GM23248 (cell line): ENCODE measurements at places on chromosomes 13 and 19. TPM values are rescaled to one million over a fixed set of nuclear protein-coding genes. Genes with fewer than 3 reads are reported as not detected.

DNA sequence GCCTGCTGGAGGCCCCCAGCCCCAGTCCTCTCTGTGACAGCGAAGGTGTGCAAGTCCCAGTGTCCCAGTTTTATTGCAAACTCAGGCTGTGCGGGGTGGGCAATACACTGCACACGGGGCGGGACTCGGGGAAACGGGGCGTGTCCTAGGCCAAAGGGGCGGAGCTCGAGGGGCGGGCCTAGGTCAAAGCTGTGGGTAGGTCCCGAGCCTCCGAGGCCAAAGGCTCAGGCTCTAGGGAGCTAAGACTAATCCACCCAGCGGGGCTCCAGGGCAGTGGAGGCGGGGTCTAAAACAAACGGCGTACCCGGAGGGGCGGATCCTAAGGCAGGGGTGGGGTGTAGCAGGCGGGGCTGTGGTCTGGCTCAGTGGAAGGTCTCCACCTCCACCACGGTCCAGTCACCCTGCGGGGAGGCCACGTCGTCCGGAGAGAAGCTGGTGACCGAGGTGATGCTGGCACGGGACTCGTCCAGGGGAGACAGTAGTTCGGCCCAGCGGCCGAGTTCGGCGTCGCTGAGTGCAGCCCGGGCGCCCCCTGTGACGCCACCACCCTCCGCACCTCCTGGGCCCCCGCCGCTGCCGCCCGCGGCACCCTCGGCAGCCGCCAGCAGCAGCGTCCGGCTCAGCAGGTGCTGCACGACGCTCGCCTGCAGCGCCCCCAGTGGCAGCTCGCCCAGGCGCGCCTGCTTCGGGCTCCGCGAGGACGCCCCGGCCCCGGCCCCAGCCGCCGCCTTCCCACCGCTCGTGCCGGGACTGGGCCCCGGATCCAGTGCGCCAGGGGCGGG lies 5.3 kb downstream of the PRR36 start:
- H3K27ac ChIP-seq = no peak overlapping the region
- no peaks in the 10 kb centered on the region; the same call in 1 of the 2 replicates for H3K4me1 ChIP-seq
- peaks cover 9% of the 10 kb centered on the region for H3K27me3 ChIP-seq
- DNase-seq = peak; percentile 72
- no peaks in the 10 kb centered on the region for H3K36me3 ChIP-seq
- H3K4me3 ChIP-seq = peak overlapping the region; percentile 43

DNA sequence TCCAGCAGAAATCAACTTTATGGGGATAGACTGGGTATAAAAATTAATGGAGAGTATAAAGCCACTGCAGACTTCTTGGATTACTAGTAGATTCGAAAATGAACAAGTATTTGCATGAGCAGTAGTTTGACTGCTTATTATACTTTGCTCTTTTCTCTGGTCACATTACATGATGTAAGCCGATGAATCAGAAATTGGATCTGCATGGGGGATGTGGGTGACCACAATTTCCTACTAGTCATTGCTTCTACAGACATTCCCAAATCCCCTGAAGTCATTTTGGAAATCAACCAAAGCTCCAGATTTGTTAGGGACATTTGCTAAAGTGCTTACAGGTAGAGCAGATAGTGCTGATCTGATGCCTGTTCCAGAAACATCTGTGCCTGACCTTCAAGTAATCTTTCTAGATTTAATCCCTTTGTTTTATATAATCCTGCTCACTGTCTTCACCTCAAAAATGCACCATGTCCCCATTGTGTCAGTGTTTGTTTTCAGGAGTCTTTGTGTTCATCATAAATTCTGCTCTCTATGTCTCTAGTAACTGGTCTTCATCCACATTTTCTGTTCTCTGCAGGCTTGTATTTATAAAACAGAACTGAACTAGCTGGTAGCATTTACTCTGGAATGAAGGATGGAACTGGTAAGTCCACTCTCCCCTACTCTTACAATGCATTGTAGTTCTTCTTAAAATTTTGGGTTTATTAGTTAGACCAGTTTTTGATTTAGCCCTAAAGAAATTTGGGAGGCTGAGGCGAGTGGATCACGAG lies 201.5 kb upstream of the CSNK1A1L start:
- H3K4me1 ChIP-seq = peaks cover 13% of the 10 kb centered on the region
- H3K4me3 ChIP-seq = peak overlapping the region; percentile 33; the same call in 1 of the 2 replicates
- no peaks in the 10 kb centered on the region for H3K27me3 ChIP-seq
- peak; percentile 93 for DNase-seq

DNA sequence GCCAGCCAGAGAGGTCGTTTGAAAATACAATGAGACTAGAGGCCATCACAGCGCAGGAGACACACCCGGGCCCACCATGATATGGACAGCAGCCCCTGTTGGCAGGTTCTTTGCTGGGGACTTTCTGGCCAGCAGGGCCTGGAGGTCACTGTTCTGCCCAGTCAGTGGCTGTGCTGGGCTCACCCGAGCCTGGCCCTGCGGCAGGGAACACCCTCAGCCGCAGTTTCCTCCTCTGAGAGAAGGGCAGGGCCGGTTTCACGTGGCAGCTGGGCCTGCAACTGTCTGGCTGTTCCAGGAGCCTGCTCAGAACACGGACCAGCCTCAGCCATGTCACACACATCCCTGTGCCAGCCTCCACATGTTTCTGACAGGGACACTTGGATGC lies 39.4 kb downstream of the ADPRHL1 start:
- H3K36me3 ChIP-seq = no peaks in the 10 kb centered on the region
- H3K27me3 ChIP-seq = no peaks in the 10 kb centered on the region
- H3K4me3 ChIP-seq = no peak overlapping the region
- no peak overlapping the region; the same call in 1 of the 2 replicates for H3K27ac ChIP-seq

- H3K27me3 ChIP-seq = no peaks in the 10 kb centered on the region; the same call in 1 of the 2 replicates
- no peak overlapping the region for H3K27ac ChIP-seq
- no peaks in the 10 kb centered on the region for H3K36me3 ChIP-seq
- H3K4me3 ChIP-seq = peak overlapping the region; percentile 81
- no peaks in the 10 kb centered on the region for H3K4me1 ChIP-seq
- peak; percentile 96 for DNase-seq
These were observed 3.2 kb downstream of the CCDC194 start for GRCh38 chr19:17390665-17391370.

TINCR gene
- 0.19 TPM in 1 of 2 replicates, not detected in the other for polyA plus RNA-seq

DNA sequence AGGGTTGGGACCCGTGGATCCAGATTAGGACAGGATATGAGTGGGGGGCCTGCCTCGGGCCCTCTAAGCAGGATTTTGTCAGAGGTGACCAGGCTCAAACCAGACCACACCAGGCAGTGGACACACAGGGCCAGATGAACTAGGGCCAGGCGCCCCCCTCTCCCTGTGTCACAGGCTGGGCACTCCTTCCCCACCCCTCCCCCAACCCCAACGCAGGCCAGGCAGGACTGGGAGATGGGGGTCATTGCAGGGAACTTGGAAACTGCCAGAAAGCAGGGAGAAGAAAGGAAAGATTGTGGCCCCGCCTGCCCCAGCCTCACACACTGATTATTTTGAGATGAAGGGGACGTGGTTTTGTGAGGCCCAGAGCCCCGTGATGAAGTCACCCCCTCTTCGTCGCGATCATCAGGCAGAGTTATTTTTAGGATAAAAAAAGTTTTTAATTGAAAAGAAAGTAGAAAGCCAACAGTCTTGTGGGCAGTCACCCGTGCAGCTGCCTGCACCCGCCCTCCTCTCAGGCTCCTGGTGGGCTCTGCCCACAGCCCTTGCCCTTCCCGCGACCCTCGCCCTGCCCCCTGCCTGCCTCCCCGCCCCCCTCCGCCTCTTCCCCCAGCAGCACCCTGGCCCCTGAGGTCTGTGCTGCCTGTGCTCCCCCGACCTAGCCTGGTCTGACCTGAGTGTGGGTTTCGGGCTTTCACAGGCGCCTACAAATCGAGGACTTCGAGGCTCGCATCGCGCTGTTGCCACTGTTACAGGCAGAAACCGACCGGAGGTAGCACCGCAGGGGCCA lies 1.9 kb upstream of the YJEFN3 start:
- H3K4me1 ChIP-seq = peaks cover 3% of the 10 kb centered on the region; the same call in 1 of the 2 replicates
- H3K27me3 ChIP-seq = no peaks in the 10 kb centered on the region
- H3K4me3 ChIP-seq = no peak overlapping the region

GRK1 gene
- polyA plus RNA-seq = not detected in 2 replicates

DNA sequence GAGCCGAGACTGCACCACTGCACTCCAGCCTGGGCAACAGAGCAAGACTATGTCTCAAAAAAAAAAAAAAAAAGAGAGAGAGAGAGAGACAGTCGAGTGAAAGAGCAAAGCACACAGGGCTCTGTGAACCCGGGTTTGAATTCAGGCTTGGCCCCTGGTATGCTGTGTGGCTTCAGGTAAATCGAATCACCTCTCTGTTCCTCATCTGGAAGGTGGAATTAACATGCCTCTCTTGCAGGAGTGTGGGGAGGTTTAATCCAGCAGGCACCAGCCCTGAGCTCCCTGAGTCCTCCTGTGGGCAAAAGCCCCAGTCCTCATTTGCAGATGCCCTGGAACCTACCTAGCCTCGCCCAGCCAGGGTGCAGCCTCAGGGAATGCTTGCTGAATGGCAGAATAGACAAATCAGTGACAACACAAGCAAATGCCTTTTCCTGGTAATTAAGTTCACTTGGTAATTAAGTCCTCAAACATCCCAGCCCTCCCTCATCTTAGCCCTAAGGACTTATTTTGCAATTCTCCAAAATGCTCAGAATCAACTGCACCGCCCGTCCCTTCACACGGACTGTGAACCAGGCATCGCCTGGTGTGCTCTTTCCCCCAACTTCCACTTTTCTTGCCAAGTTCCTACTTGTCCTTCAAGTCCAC lies 4.6 kb upstream of the ZNRF4 start:
- DNase-seq = no peak
- no peak overlapping the region for H3K27ac ChIP-seq
- no peak overlapping the region for H3K4me3 ChIP-seq
- H3K27me3 ChIP-seq = peaks cover 8% of the 10 kb centered on the region; the same call in 1 of the 2 replicates
- no peaks in the 10 kb centered on the region for H3K4me1 ChIP-seq
- H3K36me3 ChIP-seq = no peaks in the 10 kb centered on the region

- H3K4me1 ChIP-seq = no peaks in the 10 kb centered on the region
- H3K4me3 ChIP-seq = no peak overlapping the region
- H3K27ac ChIP-seq = no peak overlapping the region
These were observed 9.8 kb downstream of the ZNF317 start for GRCh38 chr19:9149997-9150396.

EHD2 gene
- 498 and 517 TPM in 2 replicates for polyA plus RNA-seq

LILRB3 gene
- polyA plus RNA-seq = 0.13 and 0.53 TPM in 2 replicates

PPP1R13L gene
- polyA plus RNA-seq = 6.2 and 6.4 TPM in 2 replicates

DNA sequence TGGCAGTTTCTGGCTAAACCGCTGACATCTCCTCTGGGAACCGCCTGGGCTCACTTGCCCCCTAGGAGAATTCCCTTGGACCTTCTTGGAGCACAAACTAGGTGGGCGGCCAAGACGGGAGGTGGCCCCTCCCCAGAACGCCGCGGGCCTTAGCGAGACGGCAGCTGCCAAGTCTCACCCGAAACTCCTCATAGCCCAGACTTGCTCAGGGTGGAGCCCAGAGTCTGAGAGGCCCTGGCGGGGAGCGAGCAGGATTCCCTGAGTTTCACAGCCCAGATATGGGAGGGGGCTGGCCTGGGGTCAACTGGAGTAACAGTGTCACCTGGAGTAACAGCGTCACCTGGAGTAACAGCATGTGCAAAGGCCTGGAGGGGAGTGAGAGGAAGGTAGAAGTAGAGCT lies 10.1 kb downstream of the TINCR start:
- no peaks in the 10 kb centered on the region for H3K4me1 ChIP-seq
- no peak for DNase-seq
- no peaks in the 10 kb centered on the region for H3K36me3 ChIP-seq

CD209 gene
- not detected in 2 replicates for polyA plus RNA-seq

DNA sequence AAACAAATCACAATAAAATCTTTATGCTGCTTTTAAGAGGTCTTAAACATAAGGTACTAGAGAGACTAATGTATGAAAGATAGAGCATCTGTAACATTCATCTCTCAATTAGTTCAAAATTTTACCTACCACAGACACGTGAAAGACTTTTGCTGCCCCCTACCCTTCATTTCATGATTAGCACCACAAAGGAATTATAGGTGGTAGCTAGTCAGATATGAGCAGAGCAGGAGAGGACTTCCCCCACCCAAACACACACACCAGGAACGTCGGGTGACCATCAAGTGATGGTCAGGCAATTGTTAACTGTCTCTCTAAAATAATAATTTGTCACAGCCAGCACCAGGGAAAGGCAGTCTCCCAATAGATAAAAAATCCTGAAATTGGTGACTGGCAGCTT lies 1531.7 kb upstream of the SPRY2 start:
- no peak overlapping the region for H3K4me3 ChIP-seq
- no peak for DNase-seq
- no peaks in the 10 kb centered on the region for H3K4me1 ChIP-seq

GRCh38 chr13:75426421-75426820 lies 55.5 kb downstream of the TBC1D4 start:
- H3K27ac ChIP-seq = no peak overlapping the region
- no peaks in the 10 kb centered on the region for H3K36me3 ChIP-seq
- no peak overlapping the region for H3K4me3 ChIP-seq
- H3K4me1 ChIP-seq = no peaks in the 10 kb centered on the region
- no peaks in the 10 kb centered on the region for H3K27me3 ChIP-seq

DNA sequence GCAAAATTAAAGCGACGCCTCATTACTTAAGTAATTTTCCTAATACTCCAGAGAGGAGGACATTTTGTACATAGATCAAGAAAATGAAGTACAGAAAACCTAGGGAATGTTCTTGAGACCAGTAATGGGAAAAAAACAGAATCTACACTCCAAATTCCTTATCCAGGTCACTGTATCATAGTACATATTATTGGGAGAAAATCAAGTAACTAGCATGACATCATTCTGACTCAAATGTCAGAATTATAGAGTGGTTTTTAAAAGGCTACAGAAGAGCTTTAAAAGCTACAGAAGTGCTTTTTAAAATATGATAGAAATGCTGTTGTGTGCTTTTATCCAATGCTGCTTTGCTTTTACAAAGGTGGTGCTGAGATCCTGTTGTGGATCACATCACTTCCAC lies 86.3 kb upstream of the SLC15A1 start:
- no peak overlapping the region for H3K4me3 ChIP-seq
- no peak overlapping the region for H3K27ac ChIP-seq
- no peaks in the 10 kb centered on the region for H3K27me3 ChIP-seq
- peaks cover 17% of the 10 kb centered on the region for H3K4me1 ChIP-seq

- no peak overlapping the region for H3K4me3 ChIP-seq
- peaks cover 21% of the 10 kb centered on the region for H3K27me3 ChIP-seq
These were observed 238.0 kb upstream of the SOX21 start for GRCh38 chr13:94950303-94950702.

DNA sequence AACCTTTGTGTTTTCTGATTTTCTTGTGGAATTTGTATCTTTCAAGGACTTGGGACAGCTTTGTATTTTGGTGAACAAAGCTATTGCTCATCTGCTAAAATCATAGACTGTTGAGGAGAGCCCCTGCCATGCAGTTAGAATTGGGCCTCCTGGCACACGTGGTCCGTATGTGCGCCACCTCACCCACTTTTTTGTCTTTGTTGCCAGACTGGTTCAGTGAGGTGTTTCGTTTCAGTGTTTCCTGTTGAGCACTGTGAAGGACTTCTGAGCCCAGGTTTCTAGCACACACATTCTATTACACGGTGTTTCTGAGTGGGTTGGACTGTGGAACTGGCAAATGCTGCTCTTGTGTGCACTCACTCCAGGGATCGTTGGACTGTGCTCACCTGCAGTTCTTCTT lies 37.6 kb upstream of the RNF113B start:
- no peak overlapping the region for H3K4me3 ChIP-seq
- no peak for DNase-seq
- peaks cover 41% of the 10 kb centered on the region for H3K4me1 ChIP-seq
- peak overlapping the region; percentile 90 for H3K27ac ChIP-seq
- no peaks in the 10 kb centered on the region for H3K27me3 ChIP-seq
